Kidney epithelial cell (primary cell): ENCODE measurements at places on chromosomes 7 and 10. TPM values are rescaled to one million over a fixed set of nuclear protein-coding genes. Genes with fewer than 3 reads are reported as not detected.
A peak's percentile ranks its signal among the peaks of the same experiment; 100 is the strongest.

- DNase-seq = peak; percentile 16
These were observed 95.5 kb downstream of the PPP1R17 start for GRCh38 chr7:31782411-31782991.

DNA sequence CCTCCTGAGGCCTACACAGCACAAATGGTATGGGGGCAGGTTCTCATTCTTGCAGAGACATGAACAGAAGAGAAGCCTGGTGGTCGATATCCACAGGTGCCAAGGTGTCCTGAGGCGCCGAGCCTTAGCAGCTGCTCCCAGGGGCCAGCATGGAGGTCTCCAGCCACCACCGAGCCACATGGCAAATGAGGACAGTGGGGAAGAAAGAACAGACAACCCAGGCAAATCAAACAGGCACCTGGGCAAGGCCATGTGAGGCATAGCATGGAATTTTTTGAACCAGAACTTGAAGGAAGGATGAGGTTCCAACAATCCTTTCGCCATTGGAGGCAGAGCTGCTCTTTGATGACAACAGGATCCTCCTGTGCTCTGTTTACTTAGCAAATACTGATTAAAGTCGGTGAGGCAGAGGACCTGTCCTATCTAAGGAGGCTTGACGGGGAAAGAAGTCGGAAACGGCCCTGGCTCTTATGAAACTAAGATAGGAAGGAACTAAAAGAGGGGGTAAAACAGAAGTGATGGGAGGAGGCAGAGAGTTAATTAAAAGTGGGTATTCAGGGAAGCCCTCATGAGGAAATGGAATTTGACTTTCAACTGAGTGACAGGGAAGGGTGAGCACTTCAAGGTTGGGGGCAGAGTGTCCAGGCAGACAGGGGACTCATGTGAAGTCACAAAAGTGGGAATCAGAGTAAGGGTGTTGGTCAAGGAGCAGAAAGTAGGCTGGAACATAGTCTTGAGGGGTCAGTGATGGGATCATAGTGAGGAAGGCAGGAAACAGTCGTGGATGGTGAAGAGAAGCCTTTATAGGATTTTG is 8.6 kb upstream of the CALML3 start:
- no peak for DNase-seq

DNA sequence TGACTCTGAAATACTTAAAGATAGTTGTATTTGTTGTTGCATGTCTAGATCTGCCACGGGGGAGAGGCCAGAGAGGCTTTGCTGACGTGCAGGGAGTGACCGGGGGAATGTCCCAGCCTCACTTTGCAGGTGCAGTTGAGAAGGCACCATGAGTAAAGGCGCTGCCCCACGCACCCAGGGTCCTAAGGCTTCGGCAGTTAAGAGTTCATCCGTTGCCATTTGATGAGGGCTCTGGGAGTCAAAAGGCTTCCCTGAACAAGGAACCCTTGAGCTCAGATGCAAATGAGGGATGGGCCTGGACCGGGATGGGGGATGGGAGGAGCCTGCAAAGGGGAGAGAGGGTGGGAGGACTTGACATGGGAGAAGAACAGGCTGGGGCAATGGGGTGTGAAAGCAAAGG is 20.4 kb downstream of the PPP2R2D start:
- no peak for DNase-seq

DNA sequence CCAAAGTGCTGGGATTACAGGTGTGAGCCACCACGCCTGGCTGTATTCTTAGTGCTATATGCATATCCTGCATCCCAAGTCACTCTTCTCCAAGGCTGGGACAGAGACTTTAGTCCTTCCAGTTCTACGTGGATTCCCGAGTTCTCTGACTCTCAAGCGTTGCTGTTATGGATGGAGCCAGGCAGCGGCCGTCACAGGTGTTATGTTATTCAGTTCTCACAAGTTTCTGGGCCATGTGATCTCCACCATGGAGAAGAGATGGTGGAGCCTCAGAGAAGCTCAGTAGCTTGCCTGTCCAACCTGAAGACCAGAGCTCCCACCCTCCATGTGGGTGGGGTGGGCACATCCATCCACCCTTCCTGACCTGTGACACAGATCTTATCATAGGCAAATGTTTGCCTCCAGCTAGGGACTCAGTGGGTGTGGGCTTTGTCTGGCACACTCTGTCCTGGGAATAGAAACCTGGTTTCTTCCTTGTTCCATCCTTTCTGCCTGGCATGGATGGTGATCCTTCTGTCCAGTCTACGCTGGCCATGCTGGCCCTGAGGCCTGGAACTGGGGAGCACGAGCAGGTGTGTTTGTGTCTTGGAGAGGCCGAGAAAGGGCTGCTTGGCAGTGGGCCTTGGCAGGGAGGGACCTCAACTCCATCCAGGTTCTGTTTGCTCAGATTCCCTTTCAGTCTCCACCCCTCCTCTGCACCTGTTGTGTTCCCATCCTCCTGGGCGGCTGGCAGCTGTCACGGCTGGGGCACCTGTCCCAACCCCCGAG is 55.3 kb downstream of the NEURL1 start:
- DNase-seq = no peak

DNA sequence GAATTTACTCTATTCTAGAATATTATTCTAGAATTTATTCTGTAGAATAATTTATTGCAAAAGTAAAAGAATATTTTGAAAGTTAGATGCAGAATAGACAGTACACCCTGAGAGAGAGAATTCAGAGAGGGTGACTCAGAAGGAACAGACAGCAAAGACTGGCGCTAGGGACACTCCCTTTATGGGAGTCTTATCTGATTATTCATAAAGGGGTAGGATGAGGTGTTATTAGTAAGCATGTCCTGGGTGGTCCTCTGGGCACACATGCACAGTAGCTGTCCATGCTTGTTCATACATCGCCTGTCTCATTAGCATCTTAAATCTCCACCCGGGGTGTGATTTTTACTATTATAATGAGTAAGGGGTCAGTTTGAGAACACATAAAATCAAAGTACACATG is 100.1 kb downstream of the XPNPEP1 start:
- DNase-seq = no peak

DNA sequence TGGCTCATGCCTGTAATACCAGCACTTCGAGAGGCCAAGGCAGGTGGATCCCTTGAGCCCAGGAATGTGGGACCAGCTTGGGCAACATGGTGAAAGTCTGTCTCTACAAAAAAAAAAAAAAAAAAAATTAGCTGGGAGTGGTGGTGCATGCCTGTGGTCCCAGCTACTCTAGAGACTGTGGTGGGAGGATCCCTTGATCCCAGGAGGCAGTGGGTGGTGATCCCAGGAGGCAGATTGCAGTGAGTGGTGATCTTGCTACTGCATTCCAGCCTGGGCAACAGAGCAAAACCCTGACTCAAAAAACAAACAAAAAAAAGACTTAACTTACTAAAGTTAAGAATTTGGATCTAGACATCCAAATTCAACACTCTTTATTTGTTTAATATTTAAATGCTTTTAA is 10.2 kb upstream of the ADO start:
- peak; percentile 56 for DNase-seq

DNA sequence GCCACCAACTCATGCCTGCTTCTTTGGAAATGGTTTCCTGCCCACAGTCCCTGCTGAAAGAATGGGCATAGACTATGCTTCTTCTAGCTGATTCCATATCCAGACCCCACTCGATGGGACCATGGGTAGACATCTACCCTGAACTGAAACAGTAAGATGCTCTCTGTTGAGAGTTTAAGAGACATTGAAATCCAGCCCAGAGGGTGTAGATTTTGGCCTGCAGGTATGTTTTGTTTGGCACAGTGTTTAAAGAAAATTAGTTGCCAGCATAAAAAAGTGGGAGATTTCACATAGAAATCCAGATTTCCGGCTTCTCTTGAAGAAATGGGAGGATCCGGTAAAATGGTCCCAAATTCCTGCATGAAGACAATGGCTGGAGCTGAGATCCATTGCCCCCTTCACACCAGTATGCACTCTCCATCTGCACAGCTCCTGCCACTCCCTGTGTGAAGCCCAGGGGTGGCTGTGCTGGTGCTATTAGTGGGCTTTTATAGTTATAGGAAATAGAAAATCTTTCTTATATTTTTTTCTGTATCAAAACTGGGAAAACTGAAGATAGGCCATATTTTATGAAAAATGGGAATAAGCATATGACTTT is 218.1 kb downstream of the PTEN start:
- DNase-seq = no peak

DNA sequence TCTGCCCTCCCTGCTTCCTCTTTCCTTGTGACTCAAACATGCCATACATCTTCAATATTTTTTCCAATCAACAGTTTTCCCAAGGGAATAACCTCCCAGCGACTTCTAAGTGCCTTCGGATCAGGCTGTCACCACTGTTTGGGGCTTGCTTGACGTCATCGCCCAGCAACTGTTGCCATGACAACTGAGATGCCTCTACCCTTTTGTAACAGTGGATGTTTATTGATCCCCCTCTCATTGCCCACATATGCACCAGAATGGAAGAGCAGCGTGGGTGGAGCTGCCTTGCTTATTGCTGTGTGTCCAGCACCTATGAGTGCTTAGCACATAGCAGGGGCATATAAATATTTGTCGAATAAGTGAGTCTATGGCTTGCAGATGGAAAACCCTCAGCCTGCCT is 14.4 kb downstream of the FFAR4 start:
- DNase-seq = no peak

DNA sequence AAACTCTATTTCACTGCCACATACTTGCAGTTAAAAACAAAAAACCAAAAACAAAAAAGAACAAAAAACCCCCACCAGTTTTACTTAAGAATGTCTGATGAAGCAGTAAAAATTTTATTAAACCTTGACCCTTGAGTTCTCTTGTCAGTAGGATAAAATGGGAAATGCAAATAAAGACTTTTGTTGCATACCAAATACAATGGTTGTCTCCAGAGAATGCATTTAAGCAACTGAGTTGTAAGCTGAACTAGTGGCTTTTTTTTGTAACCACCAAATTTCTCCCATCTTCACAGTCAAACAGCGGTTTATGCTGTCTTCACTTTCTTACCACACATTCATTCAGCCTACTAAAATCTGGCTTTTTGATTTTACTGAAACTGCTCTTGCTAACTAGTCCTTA is 3.1 kb downstream of the SYPL1 start:
- no peak for DNase-seq

BAIAP2L1 gene
- total RNA-seq = 32.5 and 38.8 TPM in 2 replicates

SPDYE5 gene
- not detected in 2 replicates for total RNA-seq

TLL2 gene
- 2.2 and 2.8 TPM in 2 replicates for total RNA-seq

SEMA3D gene
- total RNA-seq = 0.50 and 0.62 TPM in 2 replicates
